ENCODE measurements at places on chromosomes 2 and 18.

- no peak for DNase-seq
These were observed 126.3 kb downstream of the HDAC4 start for GRCh38 chr2:239274391-239275043.

- no peak for DNase-seq
These were observed 28.4 kb upstream of the SUCLG1 start for GRCh38 chr2:84487298-84487996.

- DNase-seq: peak; percentile 26
These were observed 85.9 kb downstream of the FANCL start for GRCh38 chr2:58155160-58155778.

GRCh38 chr2:150483532-150483931 lies 3.9 kb downstream of the RND3 start:
- no peak for DNase-seq

GRCh38 chr2:216477283-216478035 lies 21.2 kb upstream of the RPL37A start:
- no peak for DNase-seq

DNA sequence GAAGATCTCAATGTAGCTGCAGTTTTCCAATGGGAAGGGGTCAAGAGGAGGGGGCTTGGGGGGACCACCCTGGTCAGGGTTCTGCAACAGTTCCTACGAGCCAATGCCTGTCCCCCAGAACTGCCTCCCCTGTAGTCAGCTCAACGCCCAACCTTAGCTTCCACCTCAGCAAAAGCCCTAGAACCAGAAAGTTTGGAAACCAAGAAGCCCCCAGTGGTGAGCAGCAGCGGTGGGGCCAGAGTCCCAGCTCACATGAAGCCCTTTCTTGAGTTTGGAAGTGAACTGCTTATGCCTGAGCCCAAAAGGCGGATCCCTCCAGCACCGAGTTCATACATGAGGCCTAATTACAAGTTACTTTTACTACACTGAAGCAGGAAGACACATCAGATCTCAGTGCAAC lies 162.4 kb downstream of the HDAC4 start:
- no peak for DNase-seq

DNA sequence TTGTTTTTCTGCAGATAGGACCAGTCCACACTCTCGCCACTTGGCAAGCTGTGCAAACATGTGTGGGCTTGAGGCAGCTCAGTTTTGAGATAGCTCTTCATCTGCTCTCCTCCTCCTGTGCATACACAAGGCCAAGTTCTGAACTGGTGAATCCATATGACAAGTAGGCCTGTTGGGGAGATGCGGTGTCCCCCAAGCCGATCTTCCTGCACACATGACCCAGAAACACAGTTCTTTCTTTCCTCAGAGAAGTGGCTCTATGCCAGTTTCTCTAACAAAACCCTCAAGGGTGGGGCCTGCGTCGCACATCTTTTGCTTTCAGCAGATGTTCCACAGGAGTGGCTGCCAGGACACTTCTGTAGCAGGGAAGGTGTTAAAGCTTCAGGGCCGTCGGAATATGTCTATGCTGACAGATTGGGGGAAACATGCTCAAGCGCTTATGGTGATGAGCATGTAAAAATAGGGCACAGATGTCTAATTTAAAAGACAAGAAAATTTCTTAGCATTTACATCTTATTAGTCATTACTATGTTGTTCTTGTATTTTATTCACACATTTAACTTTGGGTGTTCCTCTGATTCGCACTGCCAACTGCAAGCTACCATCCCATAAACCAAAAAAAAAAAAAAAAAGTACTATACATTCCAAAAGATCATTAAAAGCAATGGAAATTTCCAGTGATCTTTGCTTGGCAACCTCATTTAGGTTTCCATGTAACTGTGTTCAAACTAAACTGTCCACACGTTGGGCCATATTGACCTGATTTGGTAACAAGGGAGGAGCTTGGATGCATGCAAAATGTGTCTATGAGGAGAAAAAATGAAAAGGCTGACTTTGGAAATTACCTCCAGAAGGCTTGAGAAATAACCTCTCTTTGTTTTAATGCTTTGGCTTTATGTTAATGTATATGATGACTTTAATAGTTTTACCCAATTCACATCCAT lies 1055.5 kb upstream of the KLHL29 start:
- DNase-seq: peak; percentile 28

GRCh38 chr2:56128235-56128634 lies 55.6 kb upstream of the CCDC85A start:
- no peak for DNase-seq

- DNase-seq: no peak
These were observed 26.4 kb downstream of the CENPO start for GRCh38 chr2:24819442-24820174.

DNA sequence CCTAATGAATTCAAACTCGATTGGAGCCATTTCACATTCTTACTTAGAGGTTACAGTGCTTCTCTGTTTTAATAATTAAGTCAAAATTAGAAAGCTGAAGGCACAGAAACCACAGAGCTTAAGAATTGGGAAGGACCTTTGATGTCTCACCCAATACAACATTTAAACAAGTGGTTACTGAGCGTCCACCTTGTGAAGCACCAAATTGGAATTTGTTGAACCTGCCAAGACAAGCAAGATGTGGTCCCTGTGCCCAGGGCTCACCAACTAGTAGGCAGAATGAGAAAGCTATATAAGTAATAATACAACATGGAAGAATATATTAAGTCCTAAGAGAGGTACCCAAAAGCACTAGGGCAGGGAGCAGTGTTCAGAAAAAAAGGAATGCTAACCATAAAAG lies 64.5 kb upstream of the NPAS2 start:
- DNase-seq: no peak

DNA sequence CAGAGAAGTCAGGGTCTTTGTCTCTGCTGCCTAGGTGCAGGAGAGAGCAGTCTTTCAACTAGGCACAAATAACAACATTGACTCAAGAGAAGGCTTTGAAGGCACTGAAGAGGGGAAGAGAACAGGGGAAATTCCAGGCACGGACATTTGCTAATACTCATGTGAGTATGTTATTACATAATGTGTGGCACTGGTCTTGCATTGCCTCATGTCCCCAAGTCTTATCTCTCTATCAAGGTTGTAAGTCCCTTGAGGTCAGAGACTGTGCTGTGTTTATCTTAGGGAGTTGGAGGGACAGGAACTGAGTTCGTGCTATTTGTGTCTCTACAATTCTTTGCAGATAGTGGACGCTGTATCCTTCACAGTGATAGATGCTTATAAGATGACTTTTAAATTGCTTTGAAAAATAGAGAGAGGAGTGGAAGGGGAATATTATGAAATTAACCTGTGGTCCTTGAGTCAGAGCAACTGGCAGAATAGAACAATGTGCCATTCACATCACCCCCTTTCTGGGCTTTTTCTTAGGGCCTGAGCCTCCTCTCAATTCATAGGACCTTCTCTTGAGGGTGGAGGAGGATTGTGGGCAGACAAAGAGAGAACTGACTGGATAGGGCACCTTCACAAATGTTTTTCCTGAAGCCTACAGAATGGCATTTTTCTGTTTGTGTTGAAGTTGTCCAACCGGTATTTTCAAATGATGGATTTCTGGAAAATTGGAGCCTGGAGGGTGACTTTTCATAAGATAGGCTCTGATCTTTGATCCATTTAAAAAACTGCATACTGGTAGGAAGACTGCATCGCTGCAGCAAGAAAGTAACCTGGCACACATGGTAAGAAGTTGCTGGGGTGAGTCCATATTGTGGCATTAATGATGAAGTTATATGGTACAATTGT lies 96.6 kb upstream of the CXCR4 start:
- no peak for DNase-seq

GRCh38 chr18:61333271-61333745 lies at the start of gene CDH20:
TSS of gene CDH20 (plus strand) at chr18:61333430.
- DNase-seq: no peak

GRCh38 chr18:79345981-79346380 lies 49.7 kb upstream of the NFATC1 start:
- no peak for DNase-seq

DNA sequence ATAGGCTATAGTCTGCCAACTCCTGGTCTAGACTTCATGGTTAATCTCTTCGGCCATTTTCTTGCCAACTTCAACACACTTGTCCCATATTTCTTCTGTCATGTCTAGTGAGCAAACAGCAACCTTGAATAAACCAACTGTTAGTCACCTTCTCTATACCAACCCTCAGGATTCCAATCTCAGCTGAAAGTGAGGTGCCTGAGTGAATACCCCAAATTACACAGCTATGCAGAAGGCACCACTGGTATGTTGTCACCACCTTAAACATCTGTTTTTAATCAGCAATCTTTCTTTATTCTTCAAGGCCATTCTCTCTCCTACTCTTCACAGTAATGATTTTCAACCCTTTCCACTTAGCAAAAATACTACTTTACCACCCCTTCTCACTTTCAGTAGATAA lies 39.3 kb downstream of the THOC1 start:
- DNase-seq: no peak

DNA sequence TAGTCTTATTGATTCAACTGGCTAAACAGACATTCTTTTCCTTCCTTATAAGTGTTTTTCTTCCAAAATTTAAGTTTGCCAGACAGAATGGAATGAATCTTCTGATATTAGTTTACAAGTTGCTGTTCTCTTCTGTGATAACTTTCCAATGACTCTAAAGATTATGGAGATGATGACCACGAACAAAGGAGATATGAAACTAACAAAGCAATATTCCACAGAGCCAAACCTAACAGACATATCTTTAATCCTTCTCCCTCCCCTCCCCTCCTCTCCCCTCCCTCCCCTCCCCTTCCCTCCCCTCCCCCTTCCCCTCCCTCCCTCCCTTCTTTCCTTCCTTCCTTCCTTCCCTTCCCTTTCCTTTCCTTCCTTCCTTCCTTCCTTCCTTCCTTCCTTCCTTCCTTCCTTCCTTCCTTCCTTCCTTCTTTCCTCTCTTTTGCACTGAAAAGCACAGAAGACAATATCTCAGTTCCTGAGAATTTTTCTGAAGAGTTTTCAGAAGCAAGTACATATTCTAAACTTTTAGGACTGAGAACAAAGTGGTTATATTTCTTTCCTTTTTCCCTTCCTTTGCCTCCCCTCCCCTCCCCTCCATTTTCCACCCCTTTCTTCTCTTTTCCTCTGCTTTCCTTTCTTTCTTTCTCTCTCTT lies 89.9 kb downstream of the KCNH7 start:
- no peak for DNase-seq

GRCh38 chr2:42309366-42309765 lies 51.7 kb downstream of the COX7A2L start:
- DNase-seq: no peak

DNA sequence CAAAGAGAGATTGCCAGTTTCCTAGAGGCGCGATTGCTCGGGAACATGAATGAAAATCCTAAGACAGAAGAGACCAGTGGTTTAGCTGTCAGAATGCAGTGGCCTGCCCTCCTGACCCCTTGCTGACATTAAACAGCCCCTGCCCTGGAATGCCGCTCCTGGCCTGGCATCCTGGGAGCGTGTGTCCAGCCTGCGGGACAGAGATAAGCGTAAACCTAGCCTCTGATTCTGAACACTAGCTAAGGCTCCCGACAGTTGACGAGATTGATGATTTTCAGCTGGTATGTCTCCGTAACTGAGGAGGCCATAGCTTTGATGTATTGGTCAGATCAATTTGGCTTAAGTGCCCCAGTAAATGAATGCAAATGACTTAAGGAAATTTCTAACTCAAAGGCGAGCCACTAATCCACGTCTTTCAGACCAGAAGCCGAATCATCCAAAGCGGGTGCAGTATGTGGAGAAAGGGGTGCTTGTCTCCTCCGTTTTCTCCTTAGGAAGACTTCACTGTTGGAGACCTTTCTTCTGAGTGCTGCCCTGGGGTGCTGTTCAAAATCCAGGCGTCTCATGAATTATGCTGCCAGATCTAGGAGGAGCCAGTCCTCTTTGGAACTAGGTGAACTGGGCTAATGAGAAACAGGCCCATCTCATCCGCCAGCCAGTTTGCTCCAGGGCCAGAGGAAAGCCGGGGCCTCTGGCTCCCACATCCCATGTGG lies 142.5 kb upstream of the L3MBTL4 start:
- DNase-seq: no peak
